Hepatic stellate cell (primary cell): ENCODE measurements at places on chromosomes 13 and 19.

DNA sequence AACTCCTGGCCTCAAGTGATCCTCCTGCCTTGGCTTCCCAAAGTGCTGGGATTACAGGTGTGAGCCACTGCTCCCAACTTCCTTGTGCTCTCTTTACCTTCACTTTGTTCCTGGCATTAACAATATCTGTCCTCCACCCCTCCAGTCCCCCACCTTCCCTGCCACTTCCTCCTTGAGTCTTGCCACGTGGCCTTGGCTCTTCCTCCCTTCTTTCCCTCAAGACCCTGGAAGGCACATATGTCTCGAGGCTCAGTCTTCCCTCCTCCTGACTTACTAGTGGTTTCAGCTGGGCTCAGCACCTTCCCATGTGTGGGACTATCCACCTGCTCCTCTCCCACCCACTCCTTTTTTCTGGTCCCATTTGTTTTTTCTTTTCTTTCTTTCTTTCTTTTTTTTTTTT is 70.6 kb downstream of the IER2 start:
- DNase-seq = no peak

- no peak for DNase-seq
Observed at GRCh38 chr13:47019977-47020376, 123.1 kb upstream of the HTR2A start.

DNA sequence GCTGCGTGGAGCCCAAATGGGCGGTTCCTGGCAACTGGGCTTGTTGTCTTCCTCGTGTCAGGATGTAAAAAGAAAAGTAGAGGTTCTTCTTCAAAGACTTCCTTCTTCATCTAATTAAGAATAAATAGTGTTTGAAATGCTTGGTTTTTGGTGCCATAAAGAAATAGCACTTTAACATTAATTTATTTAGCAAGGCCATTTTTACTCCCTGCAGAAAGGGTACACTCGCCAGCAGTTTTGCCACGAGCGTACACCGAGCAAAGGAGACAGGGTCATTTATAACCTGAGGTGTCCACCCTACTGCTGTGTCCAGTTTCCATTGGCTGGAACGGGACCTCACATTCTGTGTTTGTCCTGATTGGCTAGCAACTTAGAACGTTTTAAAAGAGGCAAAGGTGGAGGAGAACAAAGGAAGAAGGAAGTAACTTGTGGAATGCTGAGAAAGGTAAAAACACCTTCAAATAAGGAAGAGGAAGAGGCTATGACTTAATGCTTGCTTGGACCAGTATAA is 21.8 kb upstream of the OR10H1 start:
- no peak for DNase-seq

DNA sequence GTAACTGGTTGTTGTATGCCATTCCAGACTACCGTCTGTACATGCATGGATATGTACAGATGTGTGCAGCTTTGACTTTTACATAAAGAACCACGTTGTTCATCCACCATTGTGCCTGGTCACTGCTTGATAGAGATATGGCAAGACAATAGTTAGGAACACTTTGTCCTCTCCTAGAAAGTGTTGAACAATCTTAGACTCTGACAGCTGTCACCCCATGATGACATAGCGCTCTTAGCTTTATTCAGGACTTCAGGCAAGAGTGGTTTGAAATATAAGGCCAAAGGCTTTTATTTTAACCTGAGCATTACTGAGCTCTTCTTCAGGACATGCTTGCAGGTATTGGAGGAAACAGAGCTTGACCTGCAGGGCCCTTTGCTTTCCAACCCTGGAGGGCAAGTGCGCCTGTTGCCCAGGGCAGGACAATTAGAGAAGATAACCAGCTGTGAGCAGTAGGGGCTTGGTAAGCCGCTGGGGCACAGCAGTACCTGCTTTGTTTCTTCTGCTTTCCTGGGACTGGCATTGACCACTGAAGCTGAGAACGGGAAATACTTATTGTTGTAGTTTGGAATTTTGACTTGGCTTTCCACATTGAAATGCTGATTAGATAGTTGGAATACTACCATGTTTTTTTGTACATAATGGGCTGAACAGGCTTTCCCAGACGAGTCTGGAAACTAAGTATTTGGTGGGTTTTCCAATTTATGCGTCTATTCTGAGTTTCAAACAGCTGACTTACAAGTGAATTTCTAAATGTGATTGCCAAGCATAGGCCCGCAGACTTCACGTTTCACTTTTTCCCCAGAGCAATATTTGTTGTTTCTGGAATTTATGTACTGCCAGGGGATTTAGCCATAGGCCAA is 51.1 kb downstream of the GARRE1 start:
- no peak for DNase-seq

DNA sequence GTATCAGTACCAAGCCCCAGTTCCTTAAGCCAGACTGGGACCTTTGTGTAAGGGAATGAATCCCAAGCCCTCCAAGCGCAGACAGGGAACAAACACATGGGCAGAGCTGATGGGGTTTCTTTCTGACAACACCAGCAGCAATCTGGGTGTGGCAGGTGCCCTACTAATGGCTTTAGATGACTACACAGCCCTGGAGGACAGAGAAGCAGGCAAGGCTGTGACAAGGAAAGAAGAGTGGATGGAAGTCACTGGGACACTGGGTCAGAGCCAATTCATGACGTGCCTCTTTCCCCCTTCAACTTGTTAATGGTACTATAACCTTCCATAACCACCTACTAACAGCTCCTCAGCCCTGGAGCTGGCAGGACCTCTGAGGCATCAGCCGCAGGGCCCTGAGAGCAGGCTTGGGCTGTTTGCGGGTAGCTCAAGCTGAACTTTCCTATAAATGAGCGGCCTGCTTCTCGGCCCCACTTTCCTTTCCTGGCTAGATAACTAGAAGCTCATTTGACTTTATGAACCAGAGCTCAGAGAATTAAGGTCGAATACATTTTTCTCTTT is 38.9 kb downstream of the RASL11A start:
- DNase-seq = no peak

DNA sequence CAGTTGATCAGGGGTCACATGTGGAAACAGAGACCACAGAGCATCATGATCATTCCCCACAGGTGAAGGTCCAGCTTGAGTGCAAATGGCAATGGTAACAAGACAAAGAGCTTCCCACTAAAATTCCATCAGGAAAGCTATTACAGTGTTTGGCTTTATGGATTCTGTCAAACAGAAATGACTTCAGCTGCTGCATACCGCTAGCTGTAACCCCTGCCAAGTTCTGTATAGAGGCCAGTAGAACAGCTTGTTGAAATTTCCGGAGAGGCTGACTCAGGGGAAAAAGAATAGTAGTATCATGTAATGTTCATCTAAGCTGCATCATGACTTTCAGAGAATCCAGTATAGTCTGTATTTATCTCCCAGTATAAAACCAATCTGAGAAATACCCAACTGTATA is 1704.7 kb downstream of the SLITRK5 start:
- DNase-seq = no peak

- no peak for DNase-seq
Observed at GRCh38 chr19:28519952-28520861, 692.7 kb downstream of the UQCRFS1 start.

- peak; percentile 31 for DNase-seq
Observed at GRCh38 chr13:31477961-31478360, 261.4 kb upstream of the RXFP2 start.

DNA sequence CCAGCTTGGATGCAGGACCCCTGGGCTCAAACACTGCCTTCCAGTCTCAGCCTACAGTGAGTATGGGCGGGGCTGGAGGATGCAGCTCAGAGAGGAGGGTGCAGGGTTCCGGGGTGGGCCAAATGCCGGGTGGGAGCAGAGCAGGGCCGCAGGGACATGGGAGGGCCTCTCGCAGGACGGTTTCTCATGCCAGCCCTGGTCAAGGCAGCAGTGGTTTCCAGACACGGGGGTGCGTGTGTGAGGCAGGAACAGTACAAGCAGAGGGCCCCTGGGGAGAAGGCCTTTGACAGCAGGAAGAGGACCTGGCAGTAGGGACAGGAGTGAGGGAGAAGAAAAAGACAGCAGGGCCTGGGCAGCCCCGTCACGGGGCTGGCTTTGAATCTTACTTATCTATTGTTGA is 34.1 kb downstream of the CRTC1 start:
- peak; percentile 68 for DNase-seq
